Tracheal epithelial cell (primary cell): ENCODE measurements at places on chromosomes 5 and 9. TPM values are rescaled to one million over a fixed set of nuclear protein-coding genes. Genes with fewer than 3 reads are reported as not detected.

Gene FBP2
- not detected in 2 replicates for total RNA-seq

Gene FANCG
- 6.2 and 7.2 TPM in 2 replicates for total RNA-seq

Gene FOXD4L4
- total RNA-seq: not detected in 2 replicates

Gene CDKN2A
- total RNA-seq: 0.64 and 15.7 TPM in 2 replicates

Gene F2RL2
- not detected in 2 replicates for total RNA-seq

Gene NUDT12
- total RNA-seq: 13.5 and 23.4 TPM in 2 replicates

Gene ZNF483
- total RNA-seq: 0.64 and 1.4 TPM in 2 replicates

Gene FAM169A
- total RNA-seq: 9.4 and 16.4 TPM in 2 replicates

Gene IFNA13
- not detected in 2 replicates for total RNA-seq

Gene NUTM2G
- total RNA-seq: not detected in 2 replicates

Gene FCN2
- not detected in 2 replicates for total RNA-seq

Gene CSF2
- total RNA-seq: 69.2 TPM in 1 of 2 replicates, not detected in the other

Gene PROB1
- 0.72 and 1.5 TPM in 2 replicates for total RNA-seq

Gene GNA14
- total RNA-seq: not detected in 2 replicates

Gene SLC46A2
- total RNA-seq: not detected in 2 replicates

Gene PCDHGA6
- total RNA-seq: under 0.01 and 0.24 TPM in 2 replicates

Gene C7
- total RNA-seq: under 0.01 TPM in 1 of 2 replicates, not detected in the other

Gene C5orf46
- total RNA-seq: 1.2 TPM in 1 of 2 replicates, not detected in the other

Gene BAAT
- 0.24 TPM in 1 of 2 replicates, not detected in the other for total RNA-seq

Gene MLANA
- total RNA-seq: not detected in 2 replicates

Gene GABRA1
- total RNA-seq: not detected in 2 replicates

Gene FIBCD1
- total RNA-seq: 1.3 TPM in 1 of 2 replicates, not detected in the other
